ENCODE measurements at places on chromosomes 7 and 10. TPM values are rescaled to one million over a fixed set of nuclear protein-coding genes. Genes with fewer than 3 reads are reported as not detected.

TEX36 gene
- total RNA-seq: 2.1 TPM

MYL10 gene
- total RNA-seq: not detected

IDI2 gene
- not detected for total RNA-seq

ATG9B gene
- total RNA-seq: 0.98 TPM

- no peak for DNase-seq
These were observed 354.9 kb downstream of the PLXNA4 start for GRCh38 chr7:132221356-132221755.

DNA sequence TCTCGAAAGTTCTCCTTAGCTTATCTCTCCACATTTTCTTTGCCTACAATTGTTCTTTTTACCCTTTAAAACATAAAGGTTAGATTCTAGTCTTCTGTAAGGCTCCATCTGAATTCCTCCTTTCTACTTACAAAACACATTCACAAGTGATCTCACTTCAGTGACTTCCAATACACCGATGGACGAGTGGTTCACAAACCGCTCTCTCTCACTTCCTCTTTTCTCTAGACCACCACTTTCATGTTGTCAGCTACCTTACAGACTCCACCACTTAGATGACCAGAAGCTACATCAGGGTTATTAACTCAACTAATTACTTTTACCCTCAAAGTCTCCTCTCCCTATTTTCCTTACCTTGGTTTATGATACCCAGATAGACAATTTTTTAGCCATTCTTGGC lies 11.8 kb downstream of the MET start:
- no peak for DNase-seq

- DNase-seq: peak; percentile 88
These were observed 63.0 kb downstream of the TAX1BP1 start for GRCh38 chr7:27802999-27803398.

- peak; percentile 73 for DNase-seq
These were observed 176.6 kb downstream of the GALNT11 start for GRCh38 chr7:152202056-152202455.

GRCh38 chr7:144158861-144159260 lies 24.4 kb upstream of the CTAGE4 start:
- DNase-seq: no peak

GRCh38 chr10:20455774-20456173 lies 441.3 kb downstream of the NEBL start:
- no peak for DNase-seq

- DNase-seq: no peak
These were observed 108.1 kb downstream of the SNX13 start for GRCh38 chr7:17832242-17832641.

GRCh38 chr10:117734731-117735405 lies 192.3 kb downstream of the EMX2 start:
- DNase-seq: no peak

- no peak for DNase-seq
These were observed 185.7 kb downstream of the TAX1BP1 start for GRCh38 chr7:27925573-27926201.

GRCh38 chr7:74454925-74455288 lies 1.2 kb downstream of the GTF2IRD1 start:
- no peak for DNase-seq

All from fibroblast of the aortic adventitia (primary cell).